T-helper 17 cell (primary cell): ENCODE measurements at places on chromosomes 7 and 10. TPM values are rescaled to one million over a fixed set of nuclear protein-coding genes. Genes with fewer than 3 reads are reported as not detected.

Gene RSPH10B2
- total RNA-seq = 0.50 TPM

Gene ST8SIA6
- 0.72 TPM for total RNA-seq

Gene PIP
- not detected for total RNA-seq

Gene OR2A5
- total RNA-seq = not detected

Gene GRM3
- total RNA-seq = not detected

Gene TPST1
- 0.65 TPM for total RNA-seq

Gene AOC1
- total RNA-seq = not detected

Gene EVX1
- total RNA-seq = 0.21 TPM

Gene FBXL13
- 1.4 TPM for total RNA-seq

Gene CFAP46
- total RNA-seq = not detected

Gene DAGLB
- 19.6 TPM for total RNA-seq

Gene ASZ1
- not detected for total RNA-seq

Gene MACC1
- 0.65 TPM for total RNA-seq

Gene CCAR1
- total RNA-seq = 69.6 TPM

DNA sequence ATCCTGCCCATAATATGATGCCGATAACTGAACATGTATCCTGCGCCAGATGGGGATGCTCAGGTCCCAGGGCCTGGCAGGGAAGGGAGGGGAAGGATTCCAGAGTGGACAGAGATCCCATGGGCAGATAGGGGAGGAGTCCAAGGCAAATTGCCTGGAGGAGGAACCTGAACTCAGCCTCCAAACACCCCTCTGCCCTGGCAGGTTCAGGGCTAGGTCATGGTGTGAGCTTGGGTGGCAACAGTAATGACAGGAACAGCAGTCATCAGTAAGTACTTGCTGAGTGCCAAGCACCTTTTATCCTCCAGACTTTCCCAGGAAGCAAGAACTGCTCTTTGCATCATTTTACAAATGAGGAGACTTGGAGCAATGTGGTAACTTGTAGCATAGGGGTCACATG lies 3.8 kb upstream of the PALD1 start:
- no peak for DNase-seq

DNA sequence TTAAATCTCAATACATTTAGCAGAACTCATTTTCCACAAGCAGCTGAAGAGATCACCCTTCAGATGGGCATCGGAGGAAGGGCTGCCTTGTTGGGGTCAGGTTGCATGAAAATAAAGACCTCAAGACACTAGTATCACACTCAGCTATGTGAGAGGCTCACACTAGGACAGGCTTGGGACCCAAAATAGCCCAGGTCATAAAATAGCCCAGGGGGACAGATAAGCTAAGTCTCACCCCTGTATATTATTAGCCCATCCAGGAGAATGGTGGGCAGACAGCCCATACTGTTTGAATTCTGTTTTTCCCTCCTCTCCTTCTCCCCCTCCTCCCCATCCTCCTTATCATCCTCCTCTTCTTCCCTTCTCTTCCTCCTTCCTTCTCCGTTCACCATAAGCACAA lies 415.1 kb upstream of the C7orf33 start:
- no peak for DNase-seq

DNA sequence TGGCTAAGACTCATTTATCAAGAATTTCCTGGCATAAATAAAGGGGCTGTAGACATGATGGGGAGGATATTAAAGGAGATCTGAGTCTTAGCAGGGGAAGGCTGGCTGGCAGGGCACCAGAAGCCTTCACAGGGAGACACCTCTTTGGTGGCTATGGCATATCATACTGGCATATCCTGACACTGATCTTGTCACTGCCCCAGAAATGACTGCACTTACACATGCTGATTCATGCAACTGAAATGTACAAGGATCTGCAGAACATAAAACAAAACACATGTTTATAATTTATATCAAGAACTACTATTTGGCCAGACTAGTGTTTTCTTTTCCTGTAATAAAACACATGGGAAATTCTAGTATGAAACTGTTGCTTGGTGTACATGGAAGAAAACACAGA lies 5.5 kb upstream of the LIPN start:
- no peak for DNase-seq

- DNase-seq = no peak
Measured at GRCh38 chr10:67861750-67862432, 22.6 kb upstream of the SIRT1 start.

GRCh38 chr10:132360766-132361447 lies 28.9 kb downstream of the LRRC27 start:
- no peak for DNase-seq

- no peak for DNase-seq
Measured at GRCh38 chr10:17548162-17548561, 69.0 kb downstream of the HACD1 start.

GRCh38 chr10:57168611-57169240 lies 807.7 kb upstream of the ZWINT start:
- DNase-seq = no peak

- DNase-seq = no peak
Measured at GRCh38 chr10:112962343-112962742, 12.3 kb downstream of the TCF7L2 start.

- no peak for DNase-seq
Measured at GRCh38 chr10:75024971-75025523, 86.4 kb upstream of the SAMD8 start.

- no peak for DNase-seq
Measured at GRCh38 chr10:100827819-100828737, 82.7 kb downstream of the PAX2 start.

- no peak for DNase-seq
Measured at GRCh38 chr10:124043310-124044142, 49.9 kb downstream of the CHST15 start.

DNA sequence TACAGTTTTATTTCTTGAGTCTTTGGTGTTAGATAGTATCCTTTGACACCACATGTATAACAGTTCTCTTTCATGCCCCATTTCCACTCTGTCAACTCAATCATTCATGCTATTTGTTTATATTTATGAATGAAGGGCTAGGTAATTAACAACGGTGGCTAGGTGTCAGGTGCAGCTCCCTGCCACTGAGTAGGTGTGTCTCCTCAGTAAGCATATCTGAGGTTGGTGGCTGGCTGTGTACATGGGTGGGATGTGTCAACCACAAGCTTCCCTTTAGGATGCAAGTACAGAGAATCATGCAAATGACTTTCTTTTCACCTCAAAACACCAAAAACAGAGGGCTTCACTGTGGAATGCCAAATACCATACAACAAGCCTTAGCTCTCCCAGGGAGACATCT lies 83.4 kb downstream of the ZNF365 start:
- DNase-seq = no peak

GRCh38 chr7:32275216-32276009 lies 205.2 kb upstream of the PDE1C start:
- no peak for DNase-seq

DNA sequence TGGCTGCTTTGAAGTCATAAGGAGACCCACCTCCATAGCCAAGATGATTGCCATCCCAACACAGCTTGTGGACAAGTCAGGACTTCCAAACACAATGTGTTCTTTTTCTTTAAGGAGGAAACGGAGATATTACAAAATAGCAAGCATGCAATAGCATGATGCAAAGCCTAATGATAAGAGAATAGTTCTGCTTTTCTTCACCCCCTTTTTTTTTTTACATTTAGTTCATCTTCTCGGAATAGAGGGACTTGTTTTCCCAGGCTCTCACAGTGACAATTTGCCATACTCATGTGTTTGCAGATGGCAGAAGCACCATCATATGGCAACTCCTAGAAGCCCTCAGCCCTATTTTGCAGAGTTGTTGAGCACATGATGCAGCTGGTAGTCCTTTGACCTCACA lies 119.8 kb downstream of the ITGB8 start:
- DNase-seq = no peak

DNA sequence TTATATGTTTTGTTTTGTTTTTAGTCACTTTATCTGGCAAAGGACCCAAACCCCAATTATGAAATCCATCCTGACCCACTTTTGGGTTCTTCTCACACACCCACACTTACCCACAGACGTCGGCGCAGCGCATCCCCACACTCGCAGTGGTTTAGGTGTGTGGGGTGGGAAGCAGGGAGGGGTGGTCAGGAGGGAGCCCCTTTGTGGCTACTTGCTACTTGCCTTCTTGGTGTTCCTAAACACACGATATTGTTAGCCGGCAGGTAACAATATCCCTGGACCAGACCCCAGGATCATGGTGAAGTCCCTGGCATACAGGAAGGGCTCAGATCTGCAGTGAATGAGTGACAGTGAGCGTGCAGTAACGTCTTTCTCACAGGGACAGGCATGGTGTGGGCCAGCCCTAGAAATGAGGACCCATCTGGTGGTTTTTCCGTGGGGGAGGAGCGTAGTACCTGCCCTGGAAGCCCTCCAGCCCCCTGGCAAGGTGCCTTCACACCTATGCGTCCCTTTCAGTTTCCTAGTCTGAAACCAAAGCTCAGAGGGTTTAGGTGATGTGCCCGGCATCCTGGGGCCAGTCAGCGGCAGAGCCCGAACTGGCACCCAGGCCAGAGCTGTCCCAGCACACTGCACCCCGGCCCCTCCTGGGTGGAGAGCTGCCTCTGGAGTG lies 4.4 kb downstream of the SPOCK2 start:
- no peak for DNase-seq

DNA sequence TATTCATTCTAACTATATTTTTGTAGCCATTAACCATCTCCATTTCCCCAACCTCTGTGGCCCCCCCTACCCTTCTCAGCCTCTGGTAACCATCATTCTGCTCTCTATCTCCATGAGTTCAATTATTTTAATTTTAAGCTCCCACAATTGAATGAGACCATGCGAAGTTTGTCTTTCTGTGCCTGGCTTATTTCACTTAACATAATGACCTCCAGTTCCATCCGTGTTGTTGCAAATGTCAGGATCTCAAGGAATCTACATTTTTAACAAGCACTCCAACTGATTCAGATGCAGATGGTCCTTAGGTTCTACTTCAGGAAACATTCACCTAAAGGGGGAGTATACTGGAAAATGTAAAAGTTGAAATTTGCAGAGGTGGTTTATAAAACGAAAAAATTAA lies 60.2 kb upstream of the PTPN12 start:
- DNase-seq = no peak

DNA sequence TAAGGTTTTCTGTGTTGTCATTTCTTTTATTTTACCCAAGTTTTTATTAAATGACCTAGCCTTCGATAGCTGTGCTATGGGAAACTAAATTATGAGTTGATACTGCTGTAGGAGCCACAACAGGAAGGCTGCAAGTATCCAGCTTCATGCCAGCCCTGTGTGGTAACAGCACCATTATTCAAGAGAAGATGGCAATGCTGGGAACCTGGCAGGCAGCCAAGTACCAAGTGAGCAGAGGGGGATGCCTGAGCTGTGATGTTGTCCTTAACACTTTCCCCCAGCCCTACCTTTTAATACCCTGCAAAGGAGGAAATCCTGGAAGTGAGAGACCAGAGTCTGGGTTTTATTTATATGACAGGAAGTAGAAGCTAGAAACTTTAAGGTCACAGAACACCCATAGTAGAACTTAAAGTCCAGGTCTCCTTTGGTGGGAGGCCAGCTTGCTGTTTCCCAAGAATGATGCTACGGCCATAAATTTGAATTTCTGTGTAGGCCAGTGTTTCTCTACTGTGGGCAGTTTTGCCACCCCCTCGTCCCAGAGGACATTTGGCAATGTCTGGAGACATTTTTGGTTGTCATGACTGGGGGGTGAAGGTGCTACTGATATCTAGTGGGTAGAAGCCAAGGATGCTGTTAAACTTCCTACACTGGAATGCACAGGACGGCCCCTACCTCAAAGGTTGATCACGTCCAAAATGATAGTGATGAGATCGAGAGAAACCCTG lies 9.2 kb upstream of the ATXN7L1 start:
- no peak for DNase-seq

DNA sequence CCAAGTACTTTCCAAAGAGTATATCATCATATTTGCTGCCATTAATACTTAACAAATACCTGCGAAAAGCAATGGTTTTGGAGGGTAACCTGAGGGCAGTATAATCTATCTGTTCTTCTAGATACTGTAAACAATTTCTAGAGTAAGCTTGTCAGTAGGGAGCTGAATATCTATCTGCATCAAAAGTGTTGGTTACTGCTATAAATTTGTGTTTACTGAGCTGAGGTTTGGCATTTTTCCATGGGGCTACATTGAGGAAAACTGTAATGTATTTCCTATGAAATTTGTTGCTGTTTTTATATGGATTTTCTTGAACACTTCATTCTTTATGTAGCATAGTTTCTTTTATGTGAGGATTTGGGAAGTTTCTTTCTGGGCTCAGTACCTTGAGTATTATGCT lies 913.4 kb downstream of the CNTNAP2 start:
- no peak for DNase-seq

DNA sequence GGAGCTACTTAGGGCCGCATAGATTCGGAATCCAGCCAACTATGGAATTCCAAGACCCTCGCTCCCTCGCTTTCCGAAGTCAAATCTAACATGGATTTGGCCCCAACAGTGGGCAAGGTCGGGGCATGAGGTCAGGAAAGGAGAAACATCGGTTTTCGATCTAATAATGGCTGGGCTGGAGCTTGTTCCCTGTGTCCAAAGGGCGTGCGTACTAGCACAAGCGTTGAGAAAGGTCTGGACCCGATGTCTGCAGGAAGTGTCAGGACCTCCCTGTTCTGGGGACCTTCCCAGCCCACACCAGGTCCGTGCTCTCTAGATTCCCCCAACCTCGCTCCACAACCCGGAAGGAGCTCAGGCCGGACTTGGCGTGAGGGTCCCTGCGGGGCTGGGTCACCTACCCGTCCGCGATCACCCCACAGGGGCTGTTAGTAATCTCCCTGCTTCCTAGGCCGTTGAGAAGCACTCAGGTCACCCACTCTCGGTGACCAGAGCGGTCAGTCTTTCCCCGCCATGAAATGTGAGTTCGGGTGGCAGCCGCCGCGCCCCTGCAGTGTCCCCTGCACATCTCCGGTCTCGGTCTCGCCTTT lies 4.8 kb downstream of the FEZF1 start:
- DNase-seq = no peak

GRCh38 chr7:25028370-25029021 lies 48.5 kb upstream of the OSBPL3 start:
- DNase-seq = no peak

DNA sequence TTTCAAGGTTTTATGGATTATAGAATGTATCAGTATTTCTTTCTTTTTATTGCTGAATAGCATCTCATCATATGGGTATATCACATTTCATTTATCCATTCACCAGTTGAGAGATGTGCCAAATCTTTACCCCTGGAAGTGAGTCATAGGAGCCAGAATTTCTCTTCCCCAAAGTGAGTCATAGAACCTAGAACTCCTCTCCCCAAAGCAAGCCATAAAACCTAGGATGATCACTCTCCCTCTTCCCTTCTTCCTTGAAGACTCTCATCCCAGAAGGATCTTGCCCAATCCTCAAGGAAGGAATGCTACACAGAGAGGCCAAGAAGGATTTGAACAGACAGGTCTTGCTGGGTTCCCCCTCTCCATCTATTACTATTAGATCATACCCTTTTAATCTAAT lies 199.9 kb downstream of the EVX1 start:
- DNase-seq = no peak

- DNase-seq = no peak
Measured at GRCh38 chr7:47374538-47374937, 207.4 kb downstream of the TNS3 start.

GRCh38 chr10:12511651-12512050 lies 162.3 kb downstream of the CAMK1D start:
- no peak for DNase-seq

DNA sequence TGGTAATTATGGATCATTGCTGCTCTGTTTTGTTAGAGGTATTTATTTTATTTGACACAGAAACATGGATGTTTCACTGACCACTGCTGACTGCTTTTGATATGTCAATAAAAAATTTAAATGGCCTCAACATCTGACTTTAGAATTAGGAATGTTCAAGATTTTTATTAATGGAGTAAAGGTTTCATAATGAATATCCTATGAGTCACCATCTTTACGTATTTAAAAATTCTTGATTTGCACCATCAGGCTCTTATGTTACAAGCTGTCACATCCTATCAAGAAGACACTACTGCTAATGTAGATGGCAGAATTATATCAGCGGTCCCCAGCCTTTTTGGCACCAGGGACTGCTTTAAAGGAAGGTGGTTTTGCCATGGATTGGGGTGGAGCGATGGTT lies 578.7 kb upstream of the NRP1 start:
- no peak for DNase-seq
